Adrenal gland (tissue), 19 donors: ENCODE measurements at places on chromosomes 16 and 17. TPM values are rescaled to one million over a fixed set of nuclear protein-coding genes. Genes with fewer than 3 reads are reported as not detected.

Gene CDRT15
- not detected for total RNA-seq

DNA sequence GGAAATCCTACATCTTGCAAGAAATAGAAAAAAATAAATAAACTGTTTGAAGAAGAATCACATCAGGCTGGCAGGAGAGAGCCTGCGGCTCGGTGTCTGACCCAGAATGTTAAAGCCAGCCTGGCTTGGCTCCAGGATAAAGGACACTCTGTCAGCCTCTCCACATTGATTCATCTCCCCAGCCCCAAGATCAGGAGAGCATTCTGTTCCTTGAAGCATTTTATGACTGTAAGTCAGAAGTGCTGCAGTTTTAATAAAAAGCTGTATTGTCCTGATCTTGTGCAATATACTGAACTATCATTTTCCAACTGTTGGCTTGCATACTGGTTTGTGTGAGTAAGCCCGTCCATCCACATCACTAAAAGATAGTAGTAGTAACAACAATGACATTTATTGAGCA, 426.6 kb downstream of the HAPSTR1 start:
- DNase-seq: peak; percentile 44

DNA sequence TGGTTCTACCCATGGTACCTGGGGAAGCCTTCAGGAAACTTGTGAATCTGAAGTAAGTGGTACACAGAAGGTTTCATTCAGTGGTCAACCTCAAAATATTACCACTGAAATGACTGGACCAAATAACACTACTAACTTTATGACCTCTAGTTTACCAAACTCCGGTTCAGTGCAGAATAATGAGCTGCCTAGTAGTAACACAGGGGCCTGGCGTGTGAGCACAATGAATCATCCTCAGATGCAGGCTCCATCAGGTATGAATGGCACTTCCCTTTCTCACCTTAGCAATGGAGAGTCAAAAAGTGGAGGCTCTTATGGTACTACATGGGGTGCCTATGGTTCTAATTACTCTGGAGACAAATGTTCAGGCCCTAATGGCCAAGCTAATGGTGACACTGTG, 55.9 kb upstream of the SLC5A11 start:
- DNase-seq: no peak

DNA sequence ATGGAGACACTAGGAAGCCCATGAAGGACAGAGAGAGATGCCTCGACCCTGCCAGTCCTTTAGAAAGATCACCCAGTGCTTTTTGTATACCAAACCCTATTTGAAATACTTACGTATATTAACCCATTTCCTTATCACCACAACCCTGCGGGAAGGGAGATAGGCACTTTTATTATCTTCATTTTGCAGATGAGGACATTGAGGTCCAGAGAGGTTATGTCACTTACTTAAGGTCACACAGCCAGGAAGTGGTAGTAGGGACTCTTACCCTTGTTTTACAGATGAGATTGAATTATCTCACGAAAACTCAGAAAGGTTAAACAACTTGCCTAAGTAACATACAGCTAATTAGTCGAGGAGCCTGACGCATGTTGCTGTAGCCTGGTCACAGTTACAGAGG, 38.2 kb downstream of the IL4R start:
- DNase-seq: no peak

Gene CEP112
- total RNA-seq: 9.3 TPM

GRCh38 chr16:10664720-10665126, 30.0 kb downstream of the TEKT5 start:
- no peak for DNase-seq

DNA sequence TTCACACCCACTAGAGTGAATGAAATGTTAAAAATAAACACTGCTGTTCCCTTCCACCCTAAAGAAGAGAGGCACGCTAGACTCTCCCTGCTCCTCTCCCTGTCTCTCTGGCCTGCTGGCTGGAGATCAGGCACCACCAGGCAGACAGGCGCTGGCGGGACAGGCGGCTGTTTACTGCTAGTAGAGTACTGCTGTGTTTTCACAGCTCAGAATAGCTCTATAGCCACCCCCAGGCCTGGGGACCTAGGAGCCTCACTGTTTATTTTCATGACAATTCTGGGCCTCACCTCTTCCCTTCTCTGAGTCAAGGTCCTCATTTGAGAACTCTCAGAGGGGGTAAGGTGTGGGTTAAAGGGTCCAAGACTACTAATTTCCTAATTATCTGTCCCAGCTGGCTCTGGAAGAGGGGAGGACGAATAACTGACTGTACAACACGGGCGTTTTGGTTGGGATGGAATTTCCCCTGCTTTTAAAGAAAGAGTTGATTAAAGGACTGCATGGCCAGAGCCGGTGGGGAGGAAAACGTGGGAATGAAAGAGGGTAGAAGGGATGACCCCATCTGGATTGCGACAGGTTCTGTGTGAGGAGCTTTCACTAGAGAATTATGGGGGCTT, 9.0 kb upstream of the G6PC1 start:
- no peak for DNase-seq

- DNase-seq: no peak
These were observed 106.3 kb upstream of the HSBP1 start for GRCh38 chr16:83701494-83701893.

GRCh38 chr16:26952411-26952810, 114.3 kb upstream of the C16orf82 start:
- no peak for DNase-seq

- no peak for DNase-seq
These were observed 27.0 kb upstream of the AKTIP start for GRCh38 chr16:53530046-53530445.

DNA sequence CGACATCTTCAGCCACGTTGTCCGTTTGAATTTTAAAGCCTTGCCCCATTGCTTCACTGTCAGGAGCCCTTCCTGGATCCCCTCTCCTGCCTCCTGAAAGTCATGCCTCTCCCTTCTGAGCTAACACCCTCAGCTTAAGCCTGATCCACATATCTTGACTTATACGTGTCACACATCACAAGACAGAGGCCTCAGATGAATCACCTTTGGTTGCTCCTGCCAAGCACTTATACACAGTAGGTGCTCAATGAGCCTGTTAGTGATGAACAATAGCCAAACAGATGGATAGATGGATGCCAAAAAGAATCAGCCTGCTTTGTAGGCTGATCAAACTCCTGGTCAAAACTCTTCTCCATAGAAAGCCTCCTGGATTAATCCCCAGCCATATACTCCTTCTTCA, 31.8 kb downstream of the PITPNM3 start:
- DNase-seq: no peak
